GM23248 (cell line): ENCODE measurements at places on chromosomes 3 and 15. TPM values are rescaled to one million over a fixed set of nuclear protein-coding genes. Genes with fewer than 3 reads are reported as not detected.
A peak's percentile ranks its signal among the peaks of the same experiment; 100 is the strongest.

- H3K27ac ChIP-seq: no peak overlapping the region
- H3K4me3 ChIP-seq: no peak overlapping the region
- H3K27me3 ChIP-seq: no peaks in the 10 kb centered on the region
- DNase-seq: no peak
- H3K4me1 ChIP-seq: no peaks in the 10 kb centered on the region
- H3K36me3 ChIP-seq: no peaks in the 10 kb centered on the region
Measured at GRCh38 chr15:93479715-93480114, 390.7 kb upstream of the RGMA start.

DNA sequence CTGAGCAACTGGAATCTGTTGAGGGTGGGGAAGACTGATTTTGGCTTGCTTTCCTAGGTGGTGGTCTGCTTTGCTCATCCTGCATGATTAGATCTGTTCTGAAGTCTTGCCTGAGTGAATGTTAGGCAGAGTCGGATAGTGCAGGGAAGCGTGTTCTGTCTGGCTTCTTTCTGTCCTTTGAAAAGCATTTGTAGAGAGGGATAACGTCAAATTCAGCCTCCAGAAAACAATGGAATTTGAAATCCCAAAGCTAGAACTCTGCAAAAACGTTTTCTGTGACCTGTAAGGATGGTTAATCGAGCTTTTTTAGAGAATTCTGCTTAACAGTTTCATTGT, 1.4 kb downstream of the GLCE start:
- no peaks in the 10 kb centered on the region for H3K36me3 ChIP-seq
- no peak for DNase-seq
- H3K4me1 ChIP-seq: no peaks in the 10 kb centered on the region
- no peak overlapping the region for H3K27ac ChIP-seq

- H3K4me3 ChIP-seq: no peak overlapping the region
- no peaks in the 10 kb centered on the region for H3K4me1 ChIP-seq
- no peak for DNase-seq
- H3K36me3 ChIP-seq: no peaks in the 10 kb centered on the region
- H3K27ac ChIP-seq: no peak overlapping the region
Measured at GRCh38 chr3:128425142-128425845, 41.4 kb downstream of the DNAJB8 start.

GRCh38 chr15:40277471-40277870, 5.4 kb downstream of the ANKRD63 start:
- DNase-seq: no peak
- peaks cover 23% of the 10 kb centered on the region for H3K27me3 ChIP-seq
- H3K4me3 ChIP-seq: no peak overlapping the region
- H3K36me3 ChIP-seq: no peaks in the 10 kb centered on the region

- no peak overlapping the region for H3K27ac ChIP-seq
- no peaks in the 10 kb centered on the region for H3K36me3 ChIP-seq
- H3K4me1 ChIP-seq: peaks cover 6% of the 10 kb centered on the region; the same call in 1 of the 2 replicates
Measured at GRCh38 chr3:138327831-138328230, 1.8 kb downstream of the NME9 start.

DNA sequence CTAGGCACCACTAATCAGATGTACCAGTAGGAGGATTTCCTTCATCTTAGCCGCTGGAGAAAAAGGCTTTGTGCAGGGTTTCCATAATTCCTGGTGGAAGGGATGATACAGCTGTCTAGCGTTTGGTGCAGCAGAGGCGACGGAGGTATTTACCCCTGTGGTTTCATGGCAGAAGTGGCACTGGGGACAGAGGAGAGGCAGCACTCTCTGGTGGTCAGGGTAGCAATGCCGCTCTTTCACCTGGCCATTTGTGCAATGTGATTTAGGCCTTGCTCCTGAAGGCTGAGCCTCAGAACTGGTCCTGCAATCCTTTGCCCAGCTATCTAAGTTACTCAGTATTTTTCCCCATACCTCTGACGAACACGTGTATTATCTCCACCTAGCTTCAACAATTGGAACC, 47.1 kb upstream of the BNIP2 start:
- H3K27me3 ChIP-seq: peaks cover 9% of the 10 kb centered on the region
- no peaks in the 10 kb centered on the region for H3K4me1 ChIP-seq
- no peak overlapping the region for H3K4me3 ChIP-seq

DNA sequence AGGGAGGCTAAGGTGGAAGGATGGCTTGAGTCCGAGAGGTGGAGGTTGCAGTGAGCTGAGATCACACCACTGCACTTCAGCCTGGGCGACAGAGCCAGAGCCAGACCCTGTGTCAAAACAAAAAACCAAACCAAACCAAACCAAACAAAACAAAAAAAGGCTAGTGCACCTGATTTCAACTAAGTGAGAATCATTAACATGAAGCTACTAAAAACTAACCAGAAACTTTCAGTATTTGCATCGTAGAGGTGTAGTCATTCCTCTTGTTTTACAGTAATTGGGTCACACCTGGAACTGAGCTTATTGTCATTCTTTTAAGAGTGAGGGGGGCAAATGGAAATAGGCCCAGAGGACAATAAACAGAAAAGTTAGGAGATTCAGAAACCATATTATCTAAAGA, 58.5 kb downstream of the ST6GAL1 start:
- H3K4me3 ChIP-seq: no peak overlapping the region
- H3K27me3 ChIP-seq: peaks cover 39% of the 10 kb centered on the region
- no peak for DNase-seq
- no peaks in the 10 kb centered on the region for H3K36me3 ChIP-seq
- no peak overlapping the region for H3K27ac ChIP-seq

DNA sequence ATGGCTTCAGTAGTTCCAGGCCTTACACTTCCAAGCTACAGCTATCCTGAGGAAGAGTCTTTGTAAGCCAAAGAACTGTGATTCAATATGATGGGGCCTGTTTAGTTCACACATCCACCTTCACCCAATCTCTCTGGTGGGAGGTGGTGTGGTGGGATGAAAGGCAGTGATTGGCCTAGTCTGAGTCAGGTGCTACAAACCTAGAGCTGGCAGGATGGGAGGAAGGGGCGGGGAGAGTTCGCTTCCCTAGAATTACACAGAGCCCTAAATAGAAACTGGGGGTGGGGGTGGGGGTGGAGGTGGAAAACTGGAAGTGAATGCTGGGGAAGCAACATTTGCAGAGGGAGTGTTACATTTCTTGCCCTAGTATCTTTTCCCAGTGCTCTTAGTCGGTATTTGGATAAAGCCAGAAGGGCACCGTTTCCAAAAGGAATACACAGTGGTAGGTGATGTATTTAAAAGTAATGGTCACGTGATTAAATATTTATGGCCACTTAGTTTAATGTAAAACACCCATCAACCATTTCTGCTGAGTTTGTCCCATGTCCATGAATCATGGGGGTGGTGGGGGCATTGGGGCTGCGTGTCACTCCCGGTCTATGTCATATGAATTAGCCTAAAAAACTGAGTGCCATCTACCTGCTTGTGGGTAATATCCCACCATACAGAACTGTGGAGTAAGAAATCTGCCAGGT, 247.6 kb upstream of the PROK2 start:
- peaks cover 17% of the 10 kb centered on the region for H3K4me1 ChIP-seq
- H3K27me3 ChIP-seq: no peaks in the 10 kb centered on the region
- DNase-seq: no peak
- H3K27ac ChIP-seq: no peak overlapping the region

DNA sequence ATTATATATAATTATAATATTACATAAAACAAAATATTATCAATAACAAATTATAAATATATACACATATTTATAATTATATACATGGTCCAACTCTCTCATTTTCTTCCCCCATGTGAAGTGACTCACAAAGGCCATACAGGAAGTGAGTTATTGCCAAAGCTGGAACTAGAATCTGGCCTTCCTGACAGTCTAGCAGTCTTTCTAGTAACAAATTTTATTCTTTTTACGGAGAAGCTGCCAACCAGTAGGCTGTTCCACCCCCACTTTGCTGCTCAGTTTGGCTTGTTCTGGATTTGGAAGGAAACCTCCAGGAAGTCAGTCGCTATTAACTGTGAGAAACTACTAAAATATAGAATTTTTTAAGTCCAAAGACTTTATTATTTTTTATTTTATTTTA, 79.6 kb downstream of the DHX36 start:
- no peaks in the 10 kb centered on the region for H3K27me3 ChIP-seq
- no peak overlapping the region for H3K4me3 ChIP-seq
- DNase-seq: peak; percentile 72
- H3K27ac ChIP-seq: no peak overlapping the region
- H3K36me3 ChIP-seq: no peaks in the 10 kb centered on the region

GRCh38 chr15:65916664-65917406, 47.5 kb downstream of the RAB11A start:
- H3K27ac ChIP-seq: no peak overlapping the region
- no peaks in the 10 kb centered on the region for H3K27me3 ChIP-seq
- DNase-seq: peak; percentile 87

GRCh38 chr3:35523838-35524237, 115.5 kb upstream of the ARPP21 start:
- no peak overlapping the region for H3K4me3 ChIP-seq
- no peaks in the 10 kb centered on the region for H3K4me1 ChIP-seq
- H3K27ac ChIP-seq: no peak overlapping the region
- H3K27me3 ChIP-seq: no peaks in the 10 kb centered on the region
- H3K36me3 ChIP-seq: no peaks in the 10 kb centered on the region

- no peak overlapping the region for H3K4me3 ChIP-seq
- no peak for DNase-seq
- no peak overlapping the region for H3K27ac ChIP-seq
Measured at GRCh38 chr3:43400781-43401730, 114.7 kb downstream of the SNRK start.

DNA sequence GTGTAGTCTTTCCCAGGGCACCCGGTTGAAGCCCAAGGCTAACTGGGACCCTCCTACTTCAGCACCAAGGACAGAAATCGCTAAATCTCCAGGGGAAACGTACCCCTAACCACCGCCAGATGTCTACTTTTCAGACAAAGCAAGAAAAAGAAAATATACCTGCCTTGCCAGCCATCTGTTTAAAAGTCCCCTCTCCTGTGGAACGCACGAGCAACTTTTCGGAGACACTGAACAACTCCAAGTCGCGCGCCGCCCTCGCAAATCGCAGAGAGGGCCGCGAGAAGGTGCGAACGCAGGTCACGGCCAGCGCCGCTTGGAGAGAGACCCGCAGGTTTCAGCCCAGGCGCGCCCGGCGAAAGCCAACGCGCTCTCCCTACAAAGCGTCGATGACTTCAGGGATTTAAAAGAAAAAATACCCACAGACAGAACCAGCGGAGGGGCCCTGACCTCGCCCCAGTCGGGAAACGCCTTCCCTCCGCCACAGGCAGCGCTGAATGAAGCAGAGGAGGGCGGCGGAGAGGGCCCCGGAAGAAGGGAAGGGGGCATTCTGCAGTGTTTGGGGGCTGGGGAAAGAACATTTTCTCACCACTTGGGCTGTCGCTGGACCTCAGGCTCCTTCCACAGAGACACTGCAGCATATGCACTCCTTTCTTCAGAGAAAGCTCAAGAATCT, 213.1 kb downstream of the FGF12 start:
- H3K27me3 ChIP-seq: peaks cover 25% of the 10 kb centered on the region
- DNase-seq: peak; percentile 8
- peak overlapping the region; percentile 23; the same call in 1 of the 2 replicates for H3K4me3 ChIP-seq

DNA sequence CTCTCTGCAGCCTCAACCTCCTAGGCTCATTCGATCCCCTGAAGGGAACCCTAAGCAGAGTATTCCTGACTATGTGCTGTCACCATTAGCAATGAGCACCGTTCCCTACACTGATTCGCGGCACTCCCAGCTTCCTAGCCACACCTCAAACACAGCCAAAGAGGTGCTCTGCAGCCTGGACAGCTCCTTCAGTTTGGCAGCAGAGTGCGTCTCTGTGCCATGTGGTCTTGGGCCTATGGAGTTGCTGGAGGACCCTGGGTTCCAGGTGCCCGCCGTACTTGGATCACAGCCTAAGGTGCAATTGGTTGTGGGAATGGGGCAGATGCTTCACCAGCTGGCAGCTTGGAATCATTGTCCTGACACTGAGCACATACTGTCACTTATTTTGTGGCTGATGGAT, 17.3 kb upstream of the IL12A start:
- H3K27me3 ChIP-seq: no peaks in the 10 kb centered on the region
- H3K36me3 ChIP-seq: no peaks in the 10 kb centered on the region
- DNase-seq: no peak
- H3K4me3 ChIP-seq: no peak overlapping the region

GRCh38 chr3:74357881-74358280, 256.6 kb downstream of the CNTN3 start:
- no peaks in the 10 kb centered on the region for H3K27me3 ChIP-seq
- no peak overlapping the region for H3K4me3 ChIP-seq
- H3K4me1 ChIP-seq: no peaks in the 10 kb centered on the region
- H3K27ac ChIP-seq: no peak overlapping the region

GRCh38 chr3:7205962-7206361, 345.0 kb downstream of the GRM7 start:
- H3K4me3 ChIP-seq: no peak overlapping the region
- H3K36me3 ChIP-seq: no peaks in the 10 kb centered on the region
- DNase-seq: no peak

DNA sequence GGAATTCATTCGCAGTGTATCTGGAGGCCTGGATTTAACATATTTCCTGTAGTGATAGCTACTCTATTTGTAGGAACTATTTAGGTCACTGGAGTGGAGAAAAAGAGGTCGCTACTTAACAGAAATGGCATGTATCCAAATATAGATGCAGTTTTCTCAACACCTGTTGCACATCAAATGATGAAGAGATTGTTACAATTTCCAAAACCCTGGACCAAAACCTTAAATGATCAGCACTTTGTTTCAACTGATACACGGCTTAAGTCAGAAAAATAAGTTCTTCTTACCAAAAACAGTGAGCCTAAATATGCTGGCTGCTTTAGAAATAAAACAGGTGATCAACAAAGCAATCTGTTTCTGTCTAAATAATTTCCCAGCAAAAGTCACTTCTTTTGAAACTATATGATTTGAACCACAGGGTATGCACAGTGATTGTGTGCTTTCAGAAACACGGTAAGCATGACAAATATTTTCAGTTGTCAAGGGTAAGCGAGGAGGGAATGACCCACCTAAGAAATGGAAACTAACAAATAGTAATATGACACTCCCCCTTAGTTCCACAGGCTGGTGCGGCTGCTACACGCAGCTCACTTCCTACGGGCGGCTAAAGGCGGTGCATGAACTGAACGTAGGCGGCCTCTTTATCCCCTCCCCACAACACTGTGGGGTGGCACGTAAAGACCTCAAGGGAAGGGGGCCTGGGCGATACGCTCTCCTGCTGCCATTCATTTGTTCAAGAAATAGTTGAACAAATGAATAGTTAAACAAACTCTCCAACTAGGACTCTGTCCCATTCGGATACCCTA, 1.1 kb downstream of the EHD4 start:
- peaks cover 30% of the 10 kb centered on the region for H3K4me1 ChIP-seq
- no peaks in the 10 kb centered on the region for H3K36me3 ChIP-seq
- peak; percentile 83 for DNase-seq

FETUB gene
- not detected in 2 replicates for total RNA-seq

WDR73 gene
- total RNA-seq: 26.0 and 31.9 TPM in 2 replicates

NRROS gene
- 0.22 TPM in 1 of 2 replicates, not detected in the other for total RNA-seq

FBXL22 gene
- total RNA-seq: 0.32 TPM in 1 of 2 replicates, not detected in the other

TEX55 gene
- total RNA-seq: not detected in 2 replicates

EBLN2 gene
- total RNA-seq: 1.6 and 3.0 TPM in 2 replicates

TRPM1 gene
- not detected in 2 replicates for total RNA-seq

AMIGO3 gene
- 3.2 TPM in 1 of 2 replicates, not detected in the other for total RNA-seq

BMF gene
- total RNA-seq: 1.1 and 2.7 TPM in 2 replicates

MYL3 gene
- not detected in 2 replicates for total RNA-seq
